Choroid plexus epithelial cell (primary cell): ENCODE measurements at places on chromosomes 1 and 21.

- DNase-seq = no peak
Measured at GRCh38 chr1:119908661-119909060, 12.3 kb upstream of the ADAM30 start.

DNA sequence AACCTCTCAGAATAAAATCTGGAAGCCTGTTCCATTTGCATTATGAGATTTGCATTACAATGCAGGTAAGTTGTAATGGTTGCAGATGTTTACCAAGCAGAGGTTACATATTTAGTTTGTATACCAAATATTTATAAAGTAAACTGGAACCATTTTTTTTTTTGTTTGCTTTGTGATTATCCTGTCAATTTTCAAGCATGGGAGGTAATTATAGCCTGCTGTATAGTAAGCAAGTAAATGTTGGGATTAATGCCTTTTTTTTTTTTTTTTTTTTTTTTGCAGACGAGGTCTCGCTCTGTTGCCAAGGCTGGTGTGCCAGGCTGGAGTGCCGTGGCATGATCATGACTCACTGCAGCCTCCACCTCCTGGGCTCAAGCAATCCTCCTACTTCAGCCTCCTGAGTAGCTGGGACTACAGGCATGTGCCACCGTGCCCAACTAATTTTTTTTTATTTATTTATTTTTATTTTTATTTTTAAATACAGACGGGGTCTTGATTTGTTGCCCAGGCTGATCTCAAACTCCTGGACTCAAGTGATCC lies 21.0 kb downstream of the NFYC start:
- DNase-seq = no peak

GRCh38 chr1:68217618-68218017 lies 14.7 kb downstream of the WLS start:
- DNase-seq = no peak

DNA sequence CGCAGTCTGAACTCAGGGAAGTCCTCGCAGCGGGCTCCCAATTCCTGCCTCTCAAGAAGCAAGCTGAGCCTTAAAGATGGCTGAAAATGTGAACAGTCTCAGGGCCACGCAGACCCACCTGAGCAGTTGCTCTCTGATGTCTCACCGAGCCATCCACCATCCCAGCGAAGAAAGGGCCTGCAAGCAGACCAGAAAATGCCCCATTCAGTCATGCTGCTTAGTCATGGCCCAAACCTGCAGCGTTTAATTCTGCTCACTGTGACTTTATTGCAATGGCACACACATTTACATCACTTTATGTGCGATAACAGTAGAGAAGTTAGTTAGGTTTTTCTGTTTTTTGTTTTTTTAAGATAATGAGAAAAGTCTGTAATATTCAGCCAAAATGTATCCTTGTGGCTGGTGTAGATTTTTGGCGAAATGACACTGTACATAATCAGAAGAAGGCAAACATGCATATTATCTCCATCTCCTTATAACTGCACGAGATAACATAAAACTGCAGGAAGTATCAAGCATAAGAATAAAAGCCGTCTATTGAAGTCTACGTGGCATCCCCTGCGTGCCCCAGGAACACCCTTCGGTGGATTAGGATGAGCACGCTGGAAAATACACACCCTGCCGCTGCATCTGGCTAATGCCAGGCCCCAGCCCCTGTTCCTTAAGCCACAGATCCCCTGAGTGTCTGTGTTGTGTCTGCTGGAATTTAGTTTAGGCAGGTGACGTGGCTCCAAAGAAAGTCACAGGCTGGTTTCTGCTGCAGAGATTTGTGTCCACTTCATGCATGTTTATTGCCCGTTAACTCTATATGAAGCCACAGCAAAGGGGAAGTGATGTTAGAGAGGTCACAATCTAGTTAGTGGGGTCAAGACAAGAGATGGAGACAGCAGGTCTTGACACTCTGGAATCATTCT lies 119.8 kb upstream of the IRF2BP2 start:
- no peak for DNase-seq

- no peak for DNase-seq
Measured at GRCh38 chr1:177385760-177386698, 215.3 kb downstream of the BRINP2 start.

DNA sequence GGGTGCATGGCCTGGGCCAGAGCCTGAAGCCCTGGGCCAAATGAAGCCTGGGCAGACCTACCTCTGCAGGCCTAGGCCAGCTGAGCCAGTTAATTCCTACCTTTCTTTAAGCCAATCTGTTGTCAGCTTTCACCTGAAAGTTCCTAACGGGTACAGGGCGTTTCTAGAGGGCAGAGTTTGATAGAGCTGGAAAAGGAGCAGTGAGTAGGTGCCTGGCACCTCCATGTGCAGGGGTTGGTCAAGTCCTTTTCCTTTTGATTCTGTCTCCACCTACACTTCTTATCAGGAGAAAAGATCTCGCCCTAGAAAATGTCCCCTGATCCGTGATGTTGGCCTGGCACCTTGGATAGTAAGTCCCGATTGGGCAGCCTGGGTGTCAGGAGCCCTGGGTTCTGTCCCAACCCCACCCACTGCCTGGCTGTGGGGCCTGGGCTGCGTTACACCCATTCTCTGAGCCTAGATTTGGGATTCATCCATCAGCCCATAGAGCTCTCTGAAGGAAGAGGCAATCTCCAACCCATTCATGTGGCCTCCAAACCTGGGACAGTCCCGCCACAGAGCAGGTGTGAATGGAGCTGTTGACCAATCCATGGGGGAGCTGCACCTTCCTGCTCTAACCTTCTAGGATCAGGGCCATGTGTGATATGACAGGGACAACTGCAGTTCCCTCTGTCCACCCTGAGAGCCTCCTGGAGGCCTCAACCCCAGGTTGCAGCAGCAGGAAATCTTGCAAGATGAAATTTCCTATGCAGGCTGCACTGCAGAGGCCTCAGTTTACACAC lies 304.3 kb downstream of the MATN1 start:
- no peak for DNase-seq

DNA sequence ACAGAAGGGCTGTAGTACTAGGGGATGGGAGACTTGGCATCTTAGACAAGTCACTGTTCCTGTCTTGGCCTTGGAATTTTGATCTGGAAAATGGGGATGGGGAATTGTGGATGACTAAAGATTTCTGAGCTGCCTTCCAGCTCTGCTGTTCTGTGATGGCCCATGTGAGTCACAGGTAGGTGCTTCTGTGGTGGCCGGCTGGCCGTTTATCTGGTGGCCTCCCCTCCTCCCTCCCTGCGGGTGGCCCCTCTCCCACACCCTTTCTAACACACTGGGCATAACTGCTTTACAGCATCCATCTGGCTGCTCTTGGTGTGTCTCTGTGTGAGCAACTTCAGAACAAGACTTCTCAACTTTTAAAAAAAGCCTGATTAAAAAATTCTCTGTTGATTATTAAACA lies 35.9 kb downstream of the KCNA2 start:
- no peak for DNase-seq

DNA sequence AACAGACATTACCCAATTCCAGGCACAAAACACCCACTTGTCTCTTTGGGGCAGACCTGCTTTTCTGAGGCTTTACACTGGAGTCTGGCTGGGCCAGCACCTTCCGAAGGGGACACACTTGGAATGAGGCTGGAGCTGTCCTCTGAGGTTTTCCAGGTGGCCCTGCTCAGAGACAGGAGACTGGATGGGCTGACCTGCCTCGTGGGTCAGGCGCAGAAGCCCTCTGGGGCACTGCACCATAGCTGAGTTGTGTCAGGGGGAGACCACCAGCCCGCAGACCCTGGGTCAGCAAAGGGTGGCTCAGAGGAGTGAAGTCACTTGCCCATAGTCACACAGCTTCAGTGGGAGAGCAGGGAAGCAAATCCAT lies 1.8 kb downstream of the SH2D5 start:
- no peak for DNase-seq

DNA sequence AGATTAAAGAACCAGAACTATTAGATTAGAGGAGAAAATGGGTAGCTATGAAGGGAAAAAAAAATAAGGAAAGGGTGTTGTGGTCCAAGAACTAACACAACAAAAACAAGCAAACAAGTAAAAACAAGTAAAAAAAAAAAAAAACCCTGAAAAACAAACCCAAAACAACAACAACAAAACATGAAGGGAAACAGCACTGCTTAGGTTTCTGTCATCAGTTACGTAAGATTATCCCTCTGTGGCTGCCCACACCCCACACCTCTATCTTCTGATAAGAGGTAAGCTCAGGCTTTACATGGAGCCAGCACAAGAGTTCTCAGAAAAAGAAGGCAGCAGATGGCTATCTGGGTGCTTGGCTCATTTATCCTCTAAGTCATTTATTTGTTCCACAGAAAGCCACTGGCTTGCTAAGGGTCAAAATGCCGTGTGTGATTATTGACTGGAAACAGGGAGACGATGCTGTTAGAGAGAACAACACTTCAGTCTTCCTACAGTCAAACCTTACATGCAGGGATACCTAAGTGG lies 57.5 kb downstream of the KIAA0319L start:
- no peak for DNase-seq

- DNase-seq = no peak
Measured at GRCh38 chr1:213982672-213983492, 4.9 kb upstream of the PROX1 start.

- no peak for DNase-seq
Measured at GRCh38 chr1:97505289-97505688, 415.5 kb downstream of the DPYD start.

DNA sequence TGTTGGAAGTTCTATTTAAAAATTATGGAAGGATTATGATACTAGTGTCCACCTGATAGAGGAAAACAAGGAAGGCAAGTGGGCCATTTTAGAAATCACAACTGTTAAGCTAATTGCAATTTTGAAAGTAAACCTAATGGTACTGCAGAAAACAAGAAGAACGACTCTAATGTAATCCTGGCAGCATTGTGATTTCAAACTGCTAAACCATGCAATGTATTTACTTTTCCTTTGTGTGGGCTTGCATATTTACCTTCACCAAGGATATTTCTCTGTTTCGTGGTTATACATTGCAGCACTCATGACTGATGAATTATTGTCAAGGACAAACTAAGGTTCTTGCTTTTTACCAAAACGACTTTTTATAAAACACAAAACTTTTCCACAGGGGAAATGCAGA lies 88.1 kb downstream of the TM2D1 start:
- no peak for DNase-seq

GRCh38 chr1:52032785-52033131 lies 852 bp downstream of the KTI12 start:
- DNase-seq = peak; percentile 64

GRCh38 chr1:100950781-100951180 lies 54.9 kb downstream of the SLC30A7 start:
- peak; percentile 24 for DNase-seq

- DNase-seq = peak; percentile 1
Measured at GRCh38 chr1:33606272-33606671, 133.8 kb downstream of the ZSCAN20 start.

GRCh38 chr1:74583397-74583796 lies 71.0 kb upstream of the LRRC53 start:
- no peak for DNase-seq

- DNase-seq = no peak
Measured at GRCh38 chr1:114467491-114467890, 43.5 kb downstream of the TRIM33 start.

GRCh38 chr1:186880982-186881381 lies 52.2 kb downstream of the PLA2G4A start:
- DNase-seq = no peak

DNA sequence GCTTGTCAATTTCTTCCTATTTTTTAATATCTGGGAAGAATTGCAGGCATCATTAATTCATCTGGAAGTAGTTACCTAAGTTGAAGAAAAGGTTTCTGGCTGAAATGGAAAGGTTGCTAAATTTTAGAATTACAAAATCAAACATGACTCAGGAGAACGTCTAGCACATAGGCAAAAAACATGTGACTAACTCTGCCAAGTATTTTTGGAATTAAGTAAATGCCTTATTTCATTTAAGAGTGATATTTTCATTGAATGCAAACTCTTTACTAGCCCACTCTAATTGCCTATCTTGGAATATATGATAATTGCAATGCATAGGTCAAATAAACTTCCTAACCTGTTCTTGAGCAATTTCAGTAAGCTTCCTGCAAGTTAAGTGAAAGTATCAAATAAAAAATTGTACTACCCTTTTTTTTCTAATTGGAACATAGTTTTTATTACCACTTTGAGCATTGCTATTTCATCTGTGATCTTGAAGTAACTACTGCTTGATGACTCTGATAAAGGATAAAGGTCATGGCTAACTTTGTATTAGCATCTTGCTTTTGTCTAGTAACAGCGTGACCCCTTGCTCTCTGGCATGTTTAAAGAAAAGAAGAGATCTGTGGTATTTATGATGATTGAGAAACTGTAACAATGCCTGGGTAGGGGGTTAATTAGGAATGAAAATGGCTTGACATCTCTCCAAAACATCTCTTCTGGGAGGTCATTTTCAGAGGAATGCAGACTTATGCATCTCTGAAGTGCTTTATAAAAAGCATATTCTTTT lies 208.3 kb upstream of the NCAM2 start:
- peak; percentile 74 for DNase-seq

DNA sequence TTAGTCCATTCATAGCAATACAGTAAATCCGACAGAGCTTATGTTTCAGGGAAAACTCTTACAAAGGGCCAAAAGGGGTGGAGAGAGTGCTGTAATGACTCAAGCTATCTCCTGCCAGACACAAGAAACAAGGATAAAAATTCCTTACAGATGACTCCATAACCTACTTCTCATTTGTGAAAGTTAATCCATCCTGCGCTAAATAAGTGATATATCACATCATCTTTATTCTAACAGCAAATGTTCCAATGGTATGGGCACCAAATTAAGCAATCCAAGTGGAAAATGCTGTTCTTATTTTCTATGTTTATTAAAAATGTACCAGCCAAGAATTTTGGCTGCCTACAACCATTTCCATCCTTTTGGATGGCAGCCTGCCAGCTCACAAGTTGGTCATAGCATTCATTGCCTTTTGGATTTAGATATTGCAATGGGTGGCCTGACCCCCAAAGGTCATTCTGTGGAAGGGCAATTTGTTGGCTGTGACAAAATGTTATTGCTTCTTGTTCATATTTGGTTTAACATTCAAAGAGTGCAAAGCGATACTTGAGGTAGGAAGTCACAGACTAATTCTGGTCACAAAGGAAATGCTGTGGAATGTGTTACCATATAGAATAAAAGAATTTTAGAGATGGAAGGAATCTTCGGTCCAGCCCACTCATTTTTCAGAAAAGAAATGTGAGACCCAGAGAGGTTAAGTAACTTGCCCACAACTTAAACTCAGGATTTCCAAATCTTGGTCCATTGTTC lies 2.8 kb upstream of the ENAH start:
- DNase-seq = peak; percentile 98

DNA sequence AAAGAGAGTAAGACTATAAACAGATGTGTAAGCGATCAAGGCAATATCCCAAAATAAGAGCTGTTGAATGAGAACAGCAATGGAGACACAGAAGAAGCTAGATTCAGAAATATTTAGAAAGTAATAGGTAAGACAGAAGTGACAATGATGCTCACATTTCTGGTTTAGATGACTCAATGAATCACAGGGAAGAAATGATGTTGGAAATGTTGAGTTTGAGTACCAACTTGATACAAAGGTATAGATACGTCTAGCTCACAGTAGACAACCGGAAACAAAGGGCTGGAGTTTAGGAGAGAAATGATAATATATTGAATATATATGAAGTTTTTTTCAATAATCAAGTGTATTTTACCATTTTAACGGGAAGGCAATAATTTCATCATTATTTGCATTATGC lies 6.5 kb downstream of the GATAD2B start:
- no peak for DNase-seq

- DNase-seq = no peak
Measured at GRCh38 chr21:35988416-35989137, 71.7 kb downstream of the SETD4 start.
